ENCODE measurements at places on chromosomes 5 and 9. TPM values are rescaled to one million over a fixed set of nuclear protein-coding genes. Genes with fewer than 3 reads are reported as not detected.

PCDHB11 gene
- 2.0 TPM for total RNA-seq

SLC6A18 gene
- total RNA-seq = not detected

DNA sequence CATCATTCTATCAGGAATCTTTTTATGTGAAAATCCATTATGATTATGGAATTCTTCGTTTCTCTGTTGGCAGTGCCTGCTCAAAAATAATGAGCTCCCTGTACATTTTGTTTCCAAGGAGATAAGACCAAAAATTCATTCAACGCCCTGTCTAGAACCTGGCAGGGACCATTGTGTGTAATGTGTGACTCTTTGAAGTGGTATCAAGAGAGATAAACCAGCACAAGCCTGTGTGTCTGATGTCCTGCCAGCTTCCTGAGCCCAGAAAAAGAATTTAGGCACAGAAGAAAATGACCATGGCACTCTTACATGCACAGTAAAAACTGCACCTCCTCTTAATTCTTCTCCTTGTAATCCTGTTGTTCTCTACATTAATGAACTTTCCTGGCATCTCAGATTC, 177.4 kb downstream of the SAXO1 start:
- DNase-seq = no peak

GRCh38 chr5:39224196-39224761, 4.9 kb upstream of the FYB1 start:
- no peak for DNase-seq

DNA sequence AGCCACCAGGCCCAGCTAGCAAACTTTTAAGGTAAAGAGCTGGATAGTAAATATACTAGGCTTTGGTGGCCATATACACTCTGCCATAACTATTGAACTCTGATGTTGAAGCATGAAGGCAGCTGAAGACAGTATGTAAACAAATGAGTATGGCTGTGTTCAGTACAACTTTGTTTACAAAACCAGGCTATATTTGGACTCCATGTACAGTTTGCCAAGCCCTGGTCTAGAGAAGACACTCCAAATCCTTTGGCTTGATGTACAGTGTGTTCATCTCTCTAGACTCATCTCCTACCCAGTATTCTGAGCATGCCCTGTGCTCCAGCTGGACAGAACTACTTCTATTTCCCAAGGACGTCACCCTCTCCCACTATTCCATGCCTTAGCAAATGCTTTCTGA, 54.3 kb upstream of the MEGF10 start:
- DNase-seq = no peak

GRCh38 chr5:173434270-173434669, 106.1 kb upstream of the STC2 start:
- no peak for DNase-seq
